Stimulated activated CD4-positive, alpha-beta T cell treated with anti-CD3 and anti-CD28 coated beads, TNF-alpha, amount 100 ng/mL, for 4 hours (primary cell): ENCODE measurements at places on chromosomes 7 and 10.

- DNase-seq: no peak
Measured at GRCh38 chr10:68598978-68599770, 39.0 kb downstream of the TET1 start.

DNA sequence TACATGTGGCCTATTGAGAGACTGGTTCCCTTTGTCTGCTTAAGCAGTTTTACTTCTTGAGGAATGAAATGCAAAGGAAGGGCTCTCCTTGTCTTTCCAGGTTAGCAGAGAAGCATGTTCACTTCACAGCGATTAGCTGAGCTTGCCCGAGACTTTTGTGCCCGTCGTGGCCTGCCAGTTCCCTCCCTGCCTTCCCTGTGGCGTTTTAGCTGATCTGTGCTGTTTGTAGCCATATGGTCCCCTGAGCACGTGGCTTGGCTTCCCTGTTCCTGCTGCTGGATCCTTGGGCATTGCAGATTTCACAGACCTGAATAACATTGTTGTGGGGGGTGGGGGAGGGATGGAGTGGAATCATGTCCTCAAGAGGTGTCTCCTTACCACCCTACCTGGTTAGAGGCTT, 61.8 kb downstream of the SND1 start:
- no peak for DNase-seq

DNA sequence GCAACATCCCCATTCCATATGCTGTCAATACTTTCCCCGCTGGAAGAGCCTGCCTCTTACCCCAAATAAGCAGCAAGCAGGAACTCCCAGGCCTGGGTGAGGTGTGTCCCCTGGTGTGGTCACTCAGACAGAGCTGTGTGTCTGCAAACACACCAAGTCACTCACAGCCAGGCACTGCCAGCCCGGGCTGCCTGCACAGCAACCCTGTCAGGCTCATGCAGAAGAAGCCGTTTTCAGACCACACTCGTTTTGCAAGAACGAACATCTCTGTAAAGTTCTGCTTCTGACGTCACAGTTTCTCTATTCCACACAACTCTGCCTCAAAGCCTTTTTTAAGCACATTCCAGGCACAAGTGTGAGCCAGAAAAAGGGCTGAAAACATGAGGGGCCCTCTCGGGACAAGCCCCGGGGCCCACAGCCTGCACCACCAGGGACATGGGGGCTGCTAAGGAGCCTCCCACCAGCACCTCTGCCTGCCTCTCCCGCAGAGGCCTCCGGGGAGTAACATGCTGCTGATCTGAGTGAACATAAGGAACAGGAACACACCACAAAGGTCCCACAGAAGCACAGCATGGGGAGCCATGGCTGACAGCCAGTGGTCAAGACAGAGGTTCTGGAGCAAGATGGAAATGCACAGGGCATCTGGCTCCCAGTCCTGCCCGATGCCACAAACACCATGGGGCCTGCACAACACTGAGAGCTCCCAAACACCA, 11.4 kb downstream of the PTPRN2 start:
- no peak for DNase-seq

DNA sequence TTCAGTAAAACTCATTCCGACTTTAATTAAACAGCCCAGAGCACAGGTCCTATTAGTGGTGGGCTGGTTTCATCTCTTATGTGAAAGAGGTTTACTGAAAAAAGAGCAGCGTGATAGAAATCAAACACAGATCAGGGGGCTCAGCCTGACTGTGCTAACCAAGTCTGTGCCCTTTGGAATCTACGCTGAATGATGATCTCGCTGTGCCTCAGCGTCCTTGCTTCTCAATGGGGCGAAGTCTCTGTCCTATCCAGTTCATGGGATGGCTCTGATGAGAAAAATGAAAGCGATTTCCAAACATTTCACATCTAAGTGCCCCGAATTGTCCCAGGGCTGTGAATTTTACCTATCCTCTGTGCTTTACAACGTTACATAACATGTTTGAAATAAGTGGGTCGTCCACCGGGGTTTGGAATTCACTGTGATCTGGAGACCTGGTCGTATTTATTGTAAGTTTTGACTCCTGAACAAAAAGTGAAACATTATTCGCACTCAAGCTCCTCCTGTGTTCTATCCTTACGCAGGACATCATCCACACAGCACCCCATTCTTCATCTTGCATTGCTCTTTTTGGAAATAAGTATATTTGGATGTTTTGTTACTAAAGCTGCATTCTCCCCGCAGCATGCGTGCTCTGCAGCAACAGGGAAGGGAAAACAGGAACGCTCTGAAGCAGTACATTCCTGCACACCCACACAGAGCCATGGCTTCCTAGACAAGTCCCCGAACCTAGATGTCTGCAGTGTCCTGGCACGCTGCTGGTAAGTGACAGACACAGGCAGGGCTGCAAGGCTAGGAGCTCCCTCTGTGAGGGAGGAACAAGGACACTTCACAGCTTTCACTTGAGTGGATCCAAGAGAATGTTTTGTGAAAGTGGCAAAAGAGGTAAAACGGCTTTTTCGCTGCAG, 83.5 kb downstream of the SLC37A3 start:
- no peak for DNase-seq

DNA sequence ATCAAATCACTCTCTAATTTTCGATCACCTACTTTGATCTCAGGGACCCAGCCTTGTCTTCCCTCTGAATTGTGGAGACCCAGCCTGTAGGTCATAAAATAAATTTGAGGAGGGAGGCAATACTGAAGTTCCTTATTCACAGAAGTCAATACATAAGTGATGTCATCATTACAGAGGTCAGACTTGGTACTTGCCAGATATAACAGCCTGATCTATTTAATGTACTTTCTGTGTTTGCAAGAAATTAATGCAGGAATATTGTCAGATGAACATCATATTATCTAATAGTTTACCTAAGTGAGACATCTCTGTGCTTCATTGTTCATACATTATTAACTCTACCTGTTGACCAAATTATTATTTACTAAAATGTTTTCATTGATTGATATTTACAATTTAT, 105.6 kb downstream of the GPAM start:
- no peak for DNase-seq

- DNase-seq: no peak
Measured at GRCh38 chr7:1348096-1348822, 111.0 kb downstream of the MICALL2 start.

DNA sequence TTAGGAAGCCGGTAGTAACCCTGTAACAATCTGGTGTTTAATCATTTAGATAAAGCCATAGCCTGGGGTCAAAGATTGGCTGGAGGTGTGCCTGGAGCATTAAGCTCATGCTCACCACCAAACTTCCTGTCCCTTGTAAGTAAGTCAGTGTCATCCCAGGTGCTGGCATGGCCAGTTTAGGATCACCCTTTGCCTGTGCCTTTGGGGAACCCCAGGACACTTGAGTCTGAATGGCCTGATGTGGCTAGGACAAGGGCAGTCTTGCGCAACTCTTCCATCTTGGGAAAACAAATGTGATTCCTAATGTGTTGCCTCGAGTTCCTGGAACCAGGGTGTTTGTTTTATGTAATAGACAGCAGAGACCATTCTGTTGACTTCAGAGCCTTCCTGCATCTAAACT, 154.8 kb downstream of the GRK5 start:
- DNase-seq: no peak

GRCh38 chr7:28957064-28957750, 923 bp downstream of the TRIL start:
- no peak for DNase-seq

DNA sequence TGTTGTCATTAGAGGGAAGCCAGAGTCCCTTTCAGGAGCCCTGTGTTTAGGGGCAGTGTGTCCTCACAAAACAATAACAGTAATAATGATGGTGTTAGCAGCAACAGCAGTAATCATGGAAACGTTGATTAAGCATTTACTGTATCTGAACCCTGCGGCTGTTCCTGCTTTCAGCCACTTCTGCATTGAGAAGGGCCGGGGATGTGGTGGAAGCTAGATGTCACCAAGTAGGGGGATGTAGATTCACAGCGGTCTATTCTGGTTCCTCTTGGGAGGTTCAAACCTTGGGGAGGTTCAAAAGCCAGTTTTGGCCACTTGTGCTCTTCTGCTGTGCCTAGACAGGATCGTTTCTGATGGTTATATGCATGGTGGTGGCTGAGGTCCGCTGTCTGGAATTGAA, 44.8 kb downstream of the PRPF18 start:
- no peak for DNase-seq

DNA sequence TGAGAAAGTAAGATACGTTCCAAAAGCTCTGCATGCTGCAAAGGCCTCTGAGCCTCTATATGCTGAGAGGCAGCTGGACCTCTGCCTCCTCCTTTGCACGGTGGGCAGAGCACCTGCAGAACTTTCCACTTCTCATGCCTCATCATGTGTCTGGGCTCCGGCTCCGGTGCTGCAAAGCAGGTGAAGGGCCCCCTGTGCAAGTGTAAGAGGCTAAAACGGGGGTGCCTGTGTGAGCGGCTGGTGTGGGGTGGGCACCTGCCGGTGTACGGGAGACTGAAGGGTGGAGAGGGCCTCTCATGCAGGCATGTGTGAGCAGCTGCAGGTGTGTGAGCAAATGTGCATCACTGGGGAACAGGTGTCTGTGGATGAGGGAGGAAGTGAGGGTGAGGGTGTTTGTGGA, 121.0 kb downstream of the KCNMA1 start:
- DNase-seq: no peak

DNA sequence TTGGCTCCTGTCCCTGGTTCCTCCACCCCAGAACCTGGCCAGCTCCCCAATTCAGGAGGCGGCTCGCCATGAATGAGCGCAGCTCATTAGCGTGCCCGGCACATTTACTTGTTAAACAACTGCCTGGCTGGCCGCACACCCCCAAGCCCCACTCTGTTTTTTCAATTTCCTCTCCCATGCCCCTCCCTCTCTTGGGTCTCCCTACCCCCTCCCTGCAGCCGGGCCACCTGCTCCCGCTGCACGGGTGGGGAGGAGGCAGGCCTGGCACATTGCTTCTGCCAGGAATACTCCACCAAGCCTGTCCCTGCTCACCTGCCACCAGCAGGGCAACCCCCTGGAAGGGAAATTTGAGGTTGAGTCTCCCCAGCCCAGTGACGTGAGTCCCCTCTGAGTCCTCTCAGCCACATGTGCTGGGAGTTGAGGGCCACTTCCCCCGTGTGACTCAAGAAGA, 2.5 kb upstream of the SLIT1 start:
- DNase-seq: no peak

GRCh38 chr7:36763132-36763816, 39.0 kb upstream of the AOAH start:
- no peak for DNase-seq

DNA sequence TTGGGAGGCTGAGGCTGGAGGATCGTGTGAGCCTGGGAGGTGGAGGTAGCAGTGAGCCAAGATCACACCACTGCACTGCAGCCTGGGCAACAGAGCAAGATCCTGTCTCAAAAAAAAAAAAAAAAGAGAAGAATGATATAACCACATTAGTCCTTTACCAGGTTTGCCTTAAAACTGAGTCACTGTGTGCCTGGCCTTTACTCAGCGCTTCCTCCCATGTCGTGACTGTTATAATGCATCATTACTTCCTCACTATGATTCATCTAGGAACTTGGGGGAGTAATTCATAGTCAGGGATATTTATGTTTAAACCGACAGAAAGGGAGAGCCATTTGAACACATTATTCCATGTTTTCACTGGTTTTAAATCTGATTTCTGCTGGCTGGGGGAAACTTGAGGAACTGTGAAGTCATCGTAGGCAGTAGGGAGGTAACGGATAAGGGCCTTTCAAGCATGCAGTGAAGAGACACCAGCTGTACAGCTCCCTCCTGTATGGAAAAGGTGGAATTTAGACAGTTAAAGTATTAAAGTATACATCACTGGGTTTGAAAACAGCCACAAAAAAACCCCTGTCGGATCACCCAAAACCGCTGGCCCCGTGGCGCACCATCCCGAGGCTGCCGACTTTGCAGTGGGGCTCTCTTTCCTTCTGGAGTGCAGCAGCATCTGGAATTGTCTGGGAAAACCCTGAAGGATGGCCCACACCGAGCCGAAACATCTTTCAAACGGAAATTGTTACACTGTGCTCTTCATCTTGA, 119.8 kb downstream of the NKX6-2 start:
- DNase-seq: no peak

GRCh38 chr7:30479202-30480120, 877 bp upstream of the NOD1 start:
- peak; percentile 6 for DNase-seq

DNA sequence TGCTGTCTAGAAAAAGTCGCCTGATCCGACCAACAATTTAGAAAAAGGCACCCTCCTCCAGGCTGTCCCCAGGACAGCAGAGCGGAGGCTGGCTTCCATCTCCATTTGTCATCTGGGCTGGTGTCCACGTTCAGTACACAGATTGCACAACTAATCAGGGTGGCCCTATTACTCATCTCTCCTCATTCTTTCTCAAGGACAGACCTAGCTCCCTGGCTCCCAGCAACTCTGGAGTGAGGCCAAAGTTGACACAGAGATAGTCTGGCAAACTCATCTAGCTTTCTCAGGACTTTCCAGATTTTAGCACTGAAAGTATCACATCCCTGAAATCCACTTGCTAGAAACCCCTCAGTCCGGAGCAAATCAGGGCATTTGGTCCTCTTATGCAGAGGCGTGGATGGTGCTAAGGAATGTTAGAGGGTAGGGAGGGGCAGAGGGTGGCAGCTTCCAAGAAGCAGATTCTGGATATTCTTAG, 75.1 kb downstream of the DNAH11 start:
- no peak for DNase-seq

- DNase-seq: no peak
Measured at GRCh38 chr10:79266543-79267312, 80.5 kb upstream of the PPIF start.
